ENCODE measurements at places on chromosomes 5 and 9.

GRCh38 chr5:9716838-9717281 is 86.7 kb upstream of the TAS2R1 start:
- no peak for DNase-seq

- DNase-seq, result no peak
Measured at GRCh38 chr5:125461641-125462072, 715.2 kb upstream of the ZNF608 start.

DNA sequence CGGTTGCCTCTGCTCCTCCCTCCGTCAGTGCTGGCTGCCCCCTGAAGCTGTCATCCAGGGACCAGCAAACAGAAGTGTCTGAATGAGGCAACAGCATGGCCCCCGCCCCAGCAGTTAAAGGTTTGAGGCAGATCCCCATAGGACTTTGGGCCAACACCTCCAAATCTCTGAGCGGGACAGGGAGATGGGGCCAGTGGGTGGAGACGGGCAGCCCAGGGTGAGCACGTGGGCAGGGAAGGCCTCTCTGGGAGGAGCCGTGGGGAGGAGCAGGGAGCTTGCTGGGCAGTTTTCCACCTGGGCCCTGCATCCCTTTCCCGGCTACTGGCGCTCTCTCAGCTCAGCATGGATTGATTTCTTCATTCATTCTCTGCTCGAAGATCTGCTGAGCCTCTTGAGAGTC is 39.1 kb upstream of the NOTCH1 start:
- DNase-seq, result no peak

DNA sequence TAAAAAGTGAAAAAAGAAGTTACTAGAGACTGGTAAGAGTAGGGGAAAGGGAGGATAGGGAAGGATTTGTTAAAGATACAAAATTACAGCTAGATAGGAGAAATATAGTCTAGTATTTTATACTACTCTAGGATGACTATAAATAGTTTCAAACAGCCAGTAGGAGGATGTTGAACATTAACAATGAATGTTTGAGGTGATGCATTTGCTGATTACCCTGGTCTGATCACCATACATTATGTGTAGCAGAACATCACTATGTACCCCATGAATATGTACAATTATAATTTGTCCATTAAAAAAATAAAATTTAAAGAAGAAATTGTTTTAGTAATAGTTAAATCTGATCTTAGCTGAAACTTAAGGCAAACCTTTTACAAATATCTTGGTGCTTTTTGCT is 302.6 kb downstream of the ARHGAP26 start:
- DNase-seq, result no peak

GRCh38 chr5:32406650-32407049 is 37.9 kb downstream of the ZFR start:
- no peak for DNase-seq

DNA sequence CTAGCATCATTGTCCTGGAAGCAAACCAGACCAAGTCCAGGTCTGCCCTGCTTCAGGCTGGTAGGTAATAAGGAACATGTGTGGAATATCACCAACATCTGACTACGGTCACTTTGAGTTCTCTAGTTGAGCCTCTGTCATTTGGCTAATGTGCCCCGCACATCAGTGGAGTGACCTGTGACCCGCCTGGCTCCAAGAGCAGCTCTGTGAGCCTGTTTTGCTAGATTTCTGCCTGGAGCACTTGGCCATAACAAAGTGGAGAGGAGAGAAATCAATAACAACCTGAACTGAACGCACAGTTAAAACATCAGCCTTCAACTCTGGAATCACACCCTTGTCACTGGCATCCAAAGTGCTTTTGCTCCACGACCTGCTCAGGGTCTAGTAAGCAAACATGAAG is 115.7 kb downstream of the PPP2R2B start:
- no peak for DNase-seq

DNA sequence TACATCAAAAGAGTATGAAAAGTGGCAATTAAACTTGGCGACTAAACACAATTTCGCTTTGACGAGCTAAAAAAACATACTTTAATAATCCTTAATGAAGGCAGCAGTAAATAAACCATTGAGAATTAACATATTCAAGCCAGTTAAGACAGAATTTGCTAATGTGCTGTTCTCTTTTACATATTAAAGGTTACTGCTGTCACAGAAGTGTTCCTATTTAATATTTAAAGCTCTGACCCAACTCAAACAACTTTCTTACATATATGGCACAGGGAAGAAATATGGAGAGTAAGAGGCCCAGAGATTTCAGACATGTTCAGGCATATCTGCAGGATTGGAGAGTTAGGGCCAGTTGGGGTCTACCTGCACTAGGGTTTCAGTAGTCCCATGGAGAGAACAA is 16.7 kb upstream of the DENND4C start:
- no peak for DNase-seq

DNA sequence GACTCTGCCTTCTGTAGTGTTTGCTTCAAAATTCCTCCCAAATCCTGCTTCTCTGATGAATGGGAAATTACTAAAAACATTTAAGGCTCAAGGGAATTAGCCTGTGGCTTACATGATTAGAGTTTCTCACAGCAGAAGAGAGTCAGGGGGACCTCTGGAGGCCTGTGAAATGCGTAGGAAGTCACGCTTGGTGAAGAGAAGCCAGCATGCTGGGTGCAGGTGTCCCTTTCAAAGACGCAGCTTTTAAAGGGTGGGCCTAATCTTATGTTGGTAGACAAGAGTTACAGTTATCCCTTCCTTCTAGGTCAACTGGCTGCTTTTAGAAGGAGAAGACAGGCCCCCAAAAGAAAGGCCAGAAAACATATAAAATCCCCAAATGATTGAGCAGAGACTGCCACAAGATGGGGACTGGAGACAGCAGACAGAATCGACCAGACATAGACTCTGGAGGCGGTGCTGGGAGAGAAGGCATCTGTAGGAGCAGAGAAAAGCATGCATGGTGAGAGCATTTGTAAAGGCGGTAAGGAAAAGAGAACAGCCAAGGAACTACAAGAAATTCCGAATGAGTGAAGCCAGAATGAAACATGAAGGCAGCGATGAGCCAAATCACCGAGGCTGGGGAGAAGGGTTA is 42.3 kb downstream of the B4GALT1 start:
- no peak for DNase-seq

GRCh38 chr5:58731641-58732040 is 148.8 kb downstream of the RAB3C start:
- DNase-seq, result no peak

- no peak for DNase-seq
Measured at GRCh38 chr5:96821260-96821916, 13.6 kb upstream of the ERAP1 start.

DNA sequence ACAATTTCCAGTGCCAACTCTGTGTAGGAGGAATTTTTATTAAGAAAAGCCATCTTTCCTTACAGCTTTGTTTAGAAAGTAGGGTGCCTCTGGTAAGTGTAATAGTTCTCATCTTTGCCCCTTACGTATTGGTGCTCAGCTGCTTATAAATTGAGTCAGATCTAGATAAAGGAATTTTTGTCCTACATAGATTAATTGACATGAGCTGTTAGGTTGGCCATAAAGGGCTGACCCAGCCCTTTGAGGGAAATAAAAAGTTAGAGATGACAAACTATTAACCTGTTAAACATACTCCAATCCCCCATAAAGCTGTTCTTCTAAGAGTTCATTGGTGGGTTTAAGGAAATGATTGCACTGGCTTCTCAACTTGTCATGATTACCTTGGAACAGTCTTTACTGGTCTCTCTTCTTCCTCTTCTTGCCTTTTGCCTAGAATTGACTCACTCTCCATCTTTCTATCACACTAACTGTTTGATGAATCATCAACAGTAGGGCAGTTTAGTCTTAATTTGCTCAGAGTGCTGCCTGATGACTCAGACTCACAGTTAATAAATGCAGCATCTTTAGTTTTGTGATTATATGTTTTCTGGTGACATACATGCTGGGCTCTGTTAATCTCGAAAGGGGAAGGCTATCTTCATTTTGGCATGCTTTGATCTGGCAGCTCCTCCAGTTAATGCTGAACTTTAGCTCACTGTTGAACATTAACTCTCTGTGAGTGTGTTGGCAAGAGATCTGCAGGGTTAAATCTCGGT is 51.7 kb downstream of the ARHGAP26 start:
- DNase-seq, result no peak

DNA sequence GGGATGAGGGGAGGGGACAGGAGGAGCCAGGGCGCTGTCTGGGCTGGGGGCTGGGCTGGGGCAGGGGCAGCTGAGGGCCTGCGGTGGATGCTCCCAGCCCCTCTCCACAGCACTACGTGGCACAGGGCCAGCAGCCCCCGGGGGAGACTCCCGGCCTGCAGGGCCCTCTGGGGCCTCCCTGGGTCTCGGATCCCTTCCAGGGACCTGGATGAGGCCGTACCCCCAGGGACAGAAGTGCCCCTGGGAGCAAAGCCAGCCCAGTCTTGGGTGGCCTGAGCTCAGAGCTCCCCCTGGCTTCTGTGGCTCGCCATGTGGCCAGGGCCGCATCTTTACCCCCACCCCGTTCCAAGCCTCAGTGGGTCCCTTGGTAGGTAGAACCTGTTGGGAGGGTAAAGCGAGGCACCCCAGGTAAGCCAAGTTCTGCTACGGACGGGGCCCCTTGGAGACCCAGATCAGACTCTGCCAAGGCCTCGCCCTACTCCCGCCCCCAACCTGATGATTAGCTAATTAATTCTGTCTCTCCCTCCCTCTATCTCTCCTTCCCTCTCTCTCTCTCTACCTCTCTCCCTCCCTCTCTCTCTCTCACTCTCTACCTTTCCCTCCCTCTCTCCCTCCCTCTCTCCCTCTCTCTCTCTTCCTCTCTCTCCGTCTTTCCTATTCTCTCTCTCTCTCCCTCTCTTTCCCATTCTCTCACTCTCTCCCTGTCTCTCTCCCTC is 24.3 kb downstream of the KCNT1 start:
- DNase-seq, result no peak

Measured in NCI-H1694 (cell line).